ENCODE measurements at places on chromosomes 1 and 21. TPM values are rescaled to one million over a fixed set of nuclear protein-coding genes. Genes with fewer than 3 reads are reported as not detected.

DNA sequence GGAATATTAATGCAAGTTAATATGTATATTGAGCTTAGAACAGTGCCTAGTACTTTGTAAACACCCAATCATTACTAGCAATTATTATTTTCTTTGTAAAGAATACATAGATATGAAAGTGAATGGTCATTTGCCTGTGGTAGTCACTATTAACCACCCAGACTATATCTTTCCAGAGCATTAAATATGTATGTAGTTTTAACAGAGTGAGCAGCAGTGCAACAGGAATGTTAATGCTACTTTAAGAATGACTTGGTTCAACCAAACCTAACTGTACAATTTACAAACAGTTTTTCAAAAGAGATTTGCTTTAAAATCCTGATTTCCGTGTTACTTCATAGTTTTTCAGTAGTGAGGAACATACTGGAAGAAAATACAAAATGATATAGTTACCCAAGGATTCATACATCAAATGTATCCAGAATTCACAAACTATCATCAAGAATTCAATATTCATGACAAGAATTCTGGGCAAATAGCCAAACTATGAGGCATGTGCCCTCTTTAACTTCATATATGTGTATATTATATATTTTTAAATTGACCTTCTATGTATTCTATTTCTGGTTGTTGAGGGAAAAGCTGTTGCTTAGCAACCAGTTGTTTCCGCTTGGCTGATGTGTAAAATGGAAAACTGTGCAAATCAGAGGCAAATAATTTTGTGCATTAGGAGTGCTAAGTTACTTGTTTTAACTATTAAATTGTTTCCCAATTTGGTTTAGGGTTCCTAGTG lies 34.9 kb upstream of the IVNS1ABP start:
- DNase-seq, result no peak

Gene LINGO4
- total RNA-seq, result not detected

Gene PCSK9
- 1.1 TPM for total RNA-seq

Gene FCGR3A
- total RNA-seq, result not detected

Gene REN
- total RNA-seq, result 0.12 TPM

Measured in epithelial cell of proximal tubule (primary cell).